ENCODE measurements at places on chromosomes 7 and 10.

- DNase-seq = no peak
These were observed 8.3 kb downstream of the MDFIC start for GRCh38 chr7:114930107-114930661.

- DNase-seq = no peak
These were observed 523.5 kb downstream of the PARD3 start for GRCh38 chr10:34291466-34292193.

GRCh38 chr10:124493214-124493882 lies 31.7 kb downstream of the LHPP start:
- DNase-seq = no peak

DNA sequence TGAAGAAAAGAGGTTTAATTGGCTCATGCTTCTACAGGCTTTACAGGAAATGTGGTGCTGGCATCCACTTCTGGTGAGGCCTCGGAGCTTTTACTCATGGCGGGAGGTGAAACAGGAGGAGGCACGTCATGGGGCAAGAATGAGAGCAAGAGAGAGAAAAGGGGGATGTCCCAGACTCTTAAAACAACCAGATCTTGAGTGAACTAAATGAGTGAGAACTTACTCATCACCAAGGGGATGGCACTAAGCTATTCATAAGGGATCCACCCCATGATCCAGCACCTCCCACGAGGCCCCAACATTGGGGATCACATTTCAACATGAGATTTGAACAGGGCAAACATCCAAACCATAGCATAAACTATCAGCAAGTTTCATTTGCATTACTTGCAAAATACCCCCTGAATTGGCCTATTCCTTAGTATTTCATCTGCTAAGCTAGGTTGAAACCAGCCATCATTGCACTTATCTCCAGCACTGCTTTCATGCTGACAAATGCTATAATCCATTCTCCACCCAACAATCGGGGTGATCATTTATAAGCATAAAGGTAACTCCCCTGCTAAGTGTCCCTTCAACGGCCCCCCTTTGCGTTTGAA lies 179.0 kb downstream of the NOC3L start:
- no peak for DNase-seq

GRCh38 chr10:34885011-34885410 lies 69.9 kb upstream of the PARD3 start:
- no peak for DNase-seq

DNA sequence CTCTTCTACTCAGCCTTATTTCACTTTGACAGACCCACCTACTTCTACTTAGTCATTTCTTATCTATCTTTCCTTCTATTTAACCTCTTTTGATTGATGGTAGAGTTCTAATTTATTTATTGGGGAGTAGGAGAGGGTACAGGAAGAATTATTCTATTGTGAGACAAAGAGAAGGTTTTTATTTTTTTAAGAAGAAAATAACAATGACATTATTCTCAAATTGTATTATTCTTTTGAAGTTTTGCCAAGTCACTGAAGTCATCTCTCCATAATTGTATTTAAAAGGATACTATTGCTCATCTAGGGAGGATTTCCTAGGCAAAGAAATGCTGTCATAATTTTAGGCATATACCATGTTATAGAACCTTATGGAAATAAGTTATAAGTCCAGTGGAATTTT lies 52.7 kb downstream of the ITGB8 start:
- DNase-seq = no peak

All from muscle of arm (tissue), 14 donors.